ENCODE measurements at places on chromosomes 12 and 14.

DNA sequence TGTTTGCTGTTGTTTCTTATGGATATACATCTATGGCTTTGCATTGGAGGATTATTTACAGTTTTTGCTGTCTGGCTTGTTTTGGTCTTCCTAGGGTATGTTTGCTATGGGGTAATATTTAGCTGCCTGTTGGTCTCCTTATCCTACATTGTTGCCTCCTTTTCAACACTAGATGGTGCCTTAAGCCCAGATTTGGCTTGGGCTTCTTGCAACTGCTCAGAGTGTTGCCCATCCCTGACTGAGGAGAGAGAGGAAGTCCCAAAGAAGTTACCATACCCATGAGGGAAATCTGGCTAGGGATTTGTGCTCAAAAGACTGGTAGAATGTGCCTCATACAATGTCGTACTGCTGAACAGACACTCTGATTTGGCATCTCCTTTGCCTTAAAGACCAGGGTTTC, 94.6 kb upstream of the MUCL1 start:
- no peak for DNase-seq

DNA sequence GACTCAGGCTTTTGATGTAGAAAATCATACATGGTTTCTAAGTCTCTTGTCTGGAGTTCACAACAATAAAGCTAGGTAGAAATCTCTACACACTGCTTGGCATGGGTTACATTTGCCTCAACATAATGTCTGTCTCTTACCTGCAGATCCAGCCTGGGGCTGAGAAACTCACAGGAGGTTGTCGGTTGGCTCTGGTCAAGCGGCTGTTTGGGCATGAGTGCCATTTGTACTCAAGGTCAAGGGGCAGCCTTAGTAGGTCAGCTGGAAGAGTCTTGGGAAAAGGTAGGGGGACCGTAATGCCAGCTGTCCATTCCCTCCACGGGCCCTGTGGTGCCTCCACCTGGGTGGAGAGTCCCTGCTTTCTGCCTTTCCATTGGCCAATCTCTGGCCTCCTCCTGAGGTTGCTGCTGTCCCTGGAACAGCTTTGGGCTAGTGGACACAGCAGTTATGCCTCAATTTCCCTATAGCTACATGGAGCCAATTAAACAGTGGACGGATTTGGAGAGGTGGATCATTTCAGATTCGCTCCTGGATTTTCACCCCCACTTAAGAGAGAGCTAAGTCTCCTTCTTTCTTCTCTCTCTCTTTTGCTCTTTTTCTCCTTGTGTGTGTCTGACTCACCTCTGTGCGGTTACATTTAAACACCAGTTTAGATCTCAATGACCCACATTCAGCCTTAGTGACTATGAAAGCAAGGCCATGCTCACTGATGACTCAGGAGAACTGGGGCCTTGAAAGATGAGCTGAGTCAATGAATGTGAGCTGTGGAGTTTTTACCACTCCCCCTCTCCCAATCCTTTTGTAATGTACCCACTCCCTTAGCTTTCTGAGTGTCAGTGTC, 132.8 kb upstream of the HIF1A start:
- DNase-seq = no peak

- no peak for DNase-seq
Observed at GRCh38 chr14:50862036-50862570, 9.8 kb upstream of the ABHD12B start.

DNA sequence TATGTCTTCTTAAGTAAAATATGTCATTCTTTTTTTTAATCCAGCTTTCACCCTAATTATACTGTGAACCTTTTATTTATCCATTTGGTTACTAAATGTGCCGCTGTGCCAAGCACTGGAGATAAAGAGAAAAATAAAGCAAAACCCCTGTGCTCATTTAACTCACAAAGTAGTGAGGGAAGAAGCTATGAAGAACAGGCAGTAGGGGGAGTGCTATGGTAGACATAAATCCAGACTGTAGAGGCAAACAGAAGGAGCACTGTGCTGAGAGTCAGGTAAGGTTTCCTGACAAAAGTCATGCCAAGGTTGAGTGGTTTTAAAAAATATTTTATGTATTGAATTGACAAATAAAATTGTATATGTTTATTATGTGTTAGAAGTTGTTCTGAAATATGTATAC, 188.5 kb upstream of the SYT10 start:
- no peak for DNase-seq

DNA sequence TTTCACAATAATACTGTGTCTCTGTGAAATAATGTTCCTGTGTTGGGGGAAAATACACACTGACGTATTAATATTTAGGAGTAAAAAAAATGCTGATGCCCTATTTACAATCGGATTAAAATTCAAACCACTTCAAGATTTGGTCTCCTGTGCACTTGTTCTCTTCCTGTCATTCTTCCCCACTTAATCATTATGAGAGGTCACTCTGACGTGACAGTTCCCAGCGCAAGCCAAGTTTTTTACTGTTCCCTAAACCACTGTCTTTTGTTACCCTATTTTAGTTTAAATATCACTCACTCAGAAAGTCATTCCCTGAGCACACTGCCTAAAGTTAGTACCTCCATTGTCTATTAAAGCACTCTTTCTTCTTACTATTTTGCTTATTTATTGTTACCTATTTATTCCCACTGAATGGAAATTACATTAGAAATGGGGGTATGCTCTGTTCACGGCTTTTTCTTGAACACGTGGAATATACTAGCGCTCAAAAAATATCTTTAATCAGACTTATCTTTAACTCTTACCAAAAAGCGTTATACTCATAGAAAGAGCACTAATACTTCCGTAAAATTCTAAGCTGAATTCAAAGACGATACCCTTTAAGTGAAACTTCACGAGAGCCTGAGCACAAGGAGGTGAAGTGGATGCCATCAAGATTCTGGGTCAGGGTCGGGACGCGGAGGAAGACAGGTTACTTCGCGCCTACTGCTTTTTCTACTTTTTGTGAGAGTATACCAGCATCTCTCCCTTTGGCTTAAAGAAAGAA, 670 bp upstream of the PSMA3 start:
- no peak for DNase-seq

DNA sequence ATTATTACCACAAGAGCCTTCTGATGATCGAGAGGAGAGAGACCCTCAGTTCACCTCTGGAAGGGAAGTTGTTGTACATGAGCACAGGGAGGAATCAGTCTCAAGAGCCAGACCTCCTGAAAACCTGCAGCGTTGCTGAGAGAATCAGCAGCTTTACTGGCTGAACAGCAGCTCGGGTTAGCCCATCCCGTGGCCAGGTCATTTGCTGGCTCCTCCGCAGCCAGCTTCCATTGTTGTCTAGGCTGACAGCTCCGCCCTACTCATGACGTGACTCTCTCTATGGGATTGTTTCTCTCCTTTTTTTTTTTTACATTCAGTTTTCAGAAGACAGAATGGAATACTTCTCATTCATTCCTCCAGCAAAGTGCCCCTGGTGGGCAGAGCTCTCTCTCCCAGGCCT, 69.9 kb downstream of the TGFB3 start:
- DNase-seq = no peak

DNA sequence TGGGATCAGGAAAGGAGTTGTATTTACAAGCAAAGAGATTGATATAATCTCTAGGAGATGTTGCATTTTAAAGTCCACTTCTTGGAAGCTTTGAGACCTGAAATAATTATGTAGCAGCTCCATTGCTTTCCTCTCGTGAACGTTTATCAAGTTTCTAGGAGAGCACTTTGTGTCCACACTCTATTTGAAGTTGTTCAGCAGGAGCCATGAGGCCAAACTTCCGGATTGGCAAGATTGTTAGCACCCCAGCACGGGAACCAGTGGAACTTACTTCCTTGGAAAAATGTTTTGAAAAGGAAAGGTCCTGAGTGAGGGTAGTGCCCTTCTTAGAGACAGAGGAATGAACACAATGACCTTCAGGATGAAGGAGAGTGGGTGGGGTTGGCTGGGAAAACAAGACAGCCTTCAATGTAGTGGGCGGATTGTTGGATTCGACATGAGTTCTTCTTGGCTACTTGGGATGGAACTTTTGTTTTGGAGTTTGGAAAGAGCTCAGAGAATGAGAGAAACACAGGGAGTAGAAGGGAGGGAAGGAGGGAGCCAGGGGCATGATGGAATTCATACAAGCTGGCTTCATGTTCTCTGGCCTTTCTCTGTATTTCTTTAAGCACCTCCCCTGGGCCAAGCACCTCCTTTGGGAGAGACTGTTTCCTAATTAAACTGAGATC, 23.8 kb upstream of the CISTR start:
- DNase-seq = no peak

DNA sequence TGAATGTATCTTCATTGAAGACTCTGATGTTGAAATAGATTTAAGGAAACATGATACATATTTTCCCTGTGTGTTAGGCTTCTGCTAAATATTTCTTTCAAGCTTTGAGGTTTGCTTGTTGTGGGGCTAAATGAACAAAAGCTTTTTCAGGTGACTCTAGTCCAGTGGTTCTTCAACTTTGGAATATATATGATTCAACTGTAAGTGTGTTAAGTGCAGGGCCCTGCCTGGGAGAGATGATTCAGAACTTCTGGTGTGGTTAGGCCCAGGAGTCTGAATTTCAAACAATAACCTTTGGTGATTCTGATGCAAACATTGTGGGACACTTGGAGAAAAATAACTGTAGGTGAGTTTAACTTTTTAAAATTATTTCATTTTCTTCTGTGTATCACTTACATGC, 93.0 kb downstream of the TRHDE start:
- DNase-seq = no peak

DNA sequence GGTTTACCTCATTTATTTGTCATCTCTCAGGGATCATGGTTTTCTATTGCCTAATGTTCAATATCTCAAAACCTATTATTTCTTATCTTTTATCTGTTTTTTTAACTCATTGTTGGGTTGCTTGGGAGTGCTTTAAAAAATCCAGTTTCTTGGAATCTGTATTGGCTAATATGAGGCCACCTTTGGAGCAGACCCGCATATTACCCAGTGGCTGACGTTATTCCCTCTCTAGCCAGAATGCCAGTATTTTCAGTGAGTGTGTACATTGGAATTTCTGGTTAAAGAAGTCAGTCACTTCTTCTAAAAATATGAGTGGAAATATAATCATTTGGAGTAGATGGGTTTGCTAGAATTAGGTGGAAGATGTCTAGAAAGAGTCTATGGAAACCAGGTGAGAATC, 38.3 kb downstream of the PRMT8 start:
- no peak for DNase-seq

GRCh38 chr12:126953365-126953889, 1313.5 kb upstream of the TMEM132C start:
- DNase-seq = no peak

DNA sequence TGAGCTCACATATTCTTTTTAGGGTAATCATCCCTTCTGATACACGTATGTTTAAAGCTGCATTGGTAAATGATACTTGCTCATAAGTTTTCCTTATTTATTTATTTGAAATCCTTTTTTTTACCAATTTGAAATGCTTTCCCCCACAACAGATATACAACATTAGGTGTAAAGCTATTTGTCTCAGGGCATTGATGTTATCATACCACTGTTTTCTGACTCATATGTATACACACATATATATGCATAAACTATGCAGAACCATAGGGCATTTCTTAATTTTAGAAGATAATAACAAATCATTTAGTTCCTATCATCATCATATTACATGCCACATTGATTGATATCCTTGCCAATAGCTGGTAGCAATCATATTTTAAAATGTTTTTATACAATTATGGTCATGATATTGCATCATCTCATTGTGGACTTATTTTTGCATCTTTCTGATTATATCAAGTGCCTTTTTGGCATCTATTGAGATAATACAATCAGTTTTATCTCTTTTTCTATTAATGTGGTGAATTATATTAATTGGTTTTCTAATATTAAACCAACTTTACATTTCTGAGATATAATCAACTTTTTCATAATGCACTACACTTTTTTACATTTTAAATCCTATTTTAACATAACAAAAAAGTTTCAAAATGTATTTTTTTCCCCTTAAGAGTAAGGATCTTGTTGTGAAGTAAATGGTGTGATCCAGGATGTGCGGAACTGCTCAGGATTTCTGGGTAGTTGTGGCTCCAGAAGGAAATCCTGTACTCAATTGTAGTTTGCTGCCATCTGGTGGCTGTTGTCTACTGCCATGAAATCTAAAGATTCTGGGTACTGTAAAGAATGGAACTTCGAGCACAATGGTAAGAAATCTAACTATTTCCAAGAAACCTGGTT, 16.7 kb downstream of the OR9K2 start:
- DNase-seq = no peak

- no peak for DNase-seq
Observed at GRCh38 chr14:95523815-95524448, 7.5 kb upstream of the SYNE3 start.

DNA sequence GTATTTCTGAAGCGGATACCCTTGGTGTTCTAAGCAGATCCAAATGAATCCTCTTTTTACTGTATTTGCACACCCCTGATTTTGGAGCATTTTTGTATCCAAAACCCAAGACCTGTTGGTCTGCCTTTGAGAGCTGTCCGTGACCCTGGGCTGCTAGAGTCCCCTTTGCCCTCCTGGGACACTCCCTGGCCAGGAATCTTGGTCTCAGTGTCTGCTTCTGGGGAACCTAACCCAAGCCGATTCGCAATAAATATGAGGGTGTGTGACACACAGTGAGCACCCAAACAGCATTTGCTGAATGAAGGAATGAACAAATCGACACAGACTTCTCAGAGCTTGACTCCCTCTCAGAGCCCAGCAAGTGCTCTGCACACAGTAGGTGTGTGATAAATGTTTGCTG, 92.9 kb downstream of the SCARB1 start:
- no peak for DNase-seq

DNA sequence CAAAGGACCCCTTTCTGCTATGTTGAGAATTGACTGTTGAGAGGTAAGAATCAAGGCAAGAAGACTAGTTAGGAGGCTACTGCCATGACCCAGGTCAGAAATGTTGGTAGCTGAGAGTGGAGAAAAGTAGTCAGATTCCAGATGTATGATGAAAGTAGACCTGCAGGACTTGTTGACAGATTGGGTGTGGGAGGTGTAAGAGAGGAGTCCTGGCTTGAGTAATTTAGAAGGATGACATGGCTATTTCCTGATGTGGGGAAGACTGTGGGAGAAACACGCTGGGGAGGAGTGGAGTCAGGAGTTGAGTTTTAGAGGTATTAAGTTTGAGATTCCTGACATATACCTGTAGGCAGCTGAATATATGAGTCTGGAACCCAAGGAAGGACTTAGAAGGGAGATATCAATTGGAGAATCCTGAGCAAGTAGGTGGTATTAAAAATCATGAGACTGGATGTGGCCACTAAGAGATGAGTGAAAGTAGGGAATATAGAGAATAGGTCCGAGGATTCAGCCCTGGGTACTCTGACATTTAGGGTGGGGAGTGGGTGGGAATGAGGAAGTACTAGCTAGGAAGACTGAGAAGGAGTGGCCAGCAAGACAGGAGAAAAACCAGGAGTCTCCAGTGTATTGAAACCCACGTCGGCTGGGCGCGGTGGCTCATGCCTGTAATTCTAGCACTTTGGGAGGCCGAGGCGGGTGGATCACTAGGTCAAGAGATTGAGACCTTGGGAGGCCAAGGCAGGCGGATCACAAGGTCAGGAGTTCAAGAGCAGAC, 12.6 kb upstream of the DDX47 start:
- DNase-seq = no peak

DNA sequence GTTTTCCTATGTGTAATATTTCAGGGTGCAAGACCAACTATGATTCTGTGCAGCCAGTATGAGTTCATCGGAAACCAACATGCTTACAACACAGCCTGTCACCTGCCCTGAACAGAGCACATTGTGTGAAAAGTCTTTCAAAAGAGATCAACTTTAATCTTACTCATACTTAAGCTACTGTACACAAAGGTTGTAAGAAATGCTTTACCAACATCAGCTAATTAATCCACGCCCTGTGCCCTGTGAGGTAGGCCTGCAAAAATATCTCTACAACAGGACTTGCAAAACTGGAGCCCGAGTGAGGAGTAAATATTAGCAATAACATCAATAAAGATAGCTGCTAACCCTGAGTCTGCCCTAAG, 15.1 kb downstream of the APPL2 start:
- no peak for DNase-seq

Data from mesenteric fat pad (tissue), 1 donor.